ENCODE measurements at places on chromosomes 3 and 15.

- DNase-seq = no peak
These were observed 94.8 kb downstream of the CPN2 start for GRCh38 chr3:194256040-194256945.

- peak; percentile 71 for DNase-seq
These were observed 770.2 kb upstream of the ALCAM start for GRCh38 chr3:104596551-104596950.

DNA sequence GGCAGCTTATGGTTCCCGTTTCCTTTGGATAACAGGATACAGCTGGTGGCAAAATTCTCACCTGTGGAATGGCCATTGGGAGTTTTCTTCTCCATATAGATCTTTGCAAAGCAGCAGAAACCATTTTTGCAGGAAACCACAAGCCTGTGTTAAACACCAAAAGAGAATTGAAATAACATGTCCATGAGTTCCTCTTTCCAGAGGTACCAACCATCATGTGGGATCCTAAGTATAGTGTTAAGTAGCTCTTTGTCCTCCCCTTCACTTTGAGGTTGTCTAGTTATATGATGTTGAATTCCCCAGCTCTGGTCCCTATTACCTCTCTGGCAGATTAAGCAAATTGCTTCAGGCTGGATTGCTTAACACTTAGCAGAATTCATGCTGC, 94.9 kb downstream of the AKAP13 start:
- no peak for DNase-seq

GRCh38 chr3:170689296-170689829, 103.5 kb upstream of the SLC7A14 start:
- DNase-seq = no peak

GRCh38 chr3:168417016-168417415, 321.3 kb upstream of the GOLIM4 start:
- peak; percentile 72 for DNase-seq

- no peak for DNase-seq
These were observed 136.3 kb downstream of the NSMCE3 start for GRCh38 chr15:29133321-29133720.

- DNase-seq = no peak
These were observed 36.8 kb upstream of the POLG start for GRCh38 chr15:89371228-89372044.

DNA sequence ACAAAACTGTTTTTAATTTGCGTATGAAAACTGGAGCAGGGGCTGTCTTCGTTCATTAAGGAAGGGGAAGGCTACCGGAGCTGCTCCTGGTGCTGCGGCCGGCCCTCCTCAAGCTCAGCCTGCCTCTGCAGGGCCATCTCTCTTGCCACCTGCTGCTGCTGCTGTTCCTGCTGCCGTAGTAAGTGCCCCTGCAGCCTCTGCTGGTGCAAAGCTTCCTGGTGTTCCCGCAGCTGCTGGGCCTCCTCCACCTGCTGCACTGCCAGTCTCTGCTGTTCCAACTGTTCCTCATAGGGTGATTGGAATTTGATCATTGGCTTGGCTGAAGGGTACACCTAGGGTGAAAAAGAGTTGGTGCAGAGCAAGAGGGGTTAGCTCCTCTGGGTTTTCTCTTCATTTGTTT, 66.0 kb downstream of the GOLIM4 start:
- DNase-seq = peak; percentile 58

DNA sequence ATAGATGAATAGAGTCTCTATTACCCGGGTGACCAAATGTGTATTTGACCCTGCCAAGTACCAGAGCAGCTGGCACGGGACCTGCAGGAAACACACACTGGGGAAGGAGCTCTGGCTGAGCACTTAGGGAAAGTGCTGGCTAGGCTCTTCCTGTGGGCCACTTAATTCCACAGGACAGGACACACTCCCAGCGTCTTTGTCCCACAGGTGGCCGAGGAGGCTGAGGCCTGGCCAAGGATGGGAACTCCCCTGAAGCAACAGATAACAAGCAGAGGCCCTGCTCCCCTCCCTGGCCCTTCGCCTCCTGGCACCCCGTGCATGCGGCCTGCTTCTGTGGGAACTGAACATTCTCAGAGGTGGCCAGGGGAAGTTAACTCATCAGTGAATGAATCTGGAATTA, 180.8 kb downstream of the ATP10A start:
- DNase-seq = no peak

DNA sequence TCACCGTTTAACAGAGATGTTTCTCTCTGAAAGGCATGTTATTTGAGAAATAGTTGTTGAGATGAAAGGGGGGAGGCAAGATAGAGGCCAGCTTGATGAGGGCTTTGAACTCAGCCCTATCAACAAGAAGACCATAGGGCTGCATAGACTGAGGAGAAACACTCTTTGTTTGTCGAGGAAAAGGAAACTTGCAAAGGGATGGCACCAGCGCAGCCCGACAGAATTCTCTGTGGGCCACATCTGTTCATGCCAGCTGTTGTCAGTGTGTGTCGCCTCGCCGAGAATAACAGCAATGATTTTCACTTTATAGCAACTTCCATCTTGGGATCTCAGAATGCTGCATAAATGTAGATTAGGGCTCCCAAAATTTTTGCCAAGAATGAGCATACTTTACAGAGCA, 478.3 kb upstream of the TPRG1 start:
- no peak for DNase-seq

DNA sequence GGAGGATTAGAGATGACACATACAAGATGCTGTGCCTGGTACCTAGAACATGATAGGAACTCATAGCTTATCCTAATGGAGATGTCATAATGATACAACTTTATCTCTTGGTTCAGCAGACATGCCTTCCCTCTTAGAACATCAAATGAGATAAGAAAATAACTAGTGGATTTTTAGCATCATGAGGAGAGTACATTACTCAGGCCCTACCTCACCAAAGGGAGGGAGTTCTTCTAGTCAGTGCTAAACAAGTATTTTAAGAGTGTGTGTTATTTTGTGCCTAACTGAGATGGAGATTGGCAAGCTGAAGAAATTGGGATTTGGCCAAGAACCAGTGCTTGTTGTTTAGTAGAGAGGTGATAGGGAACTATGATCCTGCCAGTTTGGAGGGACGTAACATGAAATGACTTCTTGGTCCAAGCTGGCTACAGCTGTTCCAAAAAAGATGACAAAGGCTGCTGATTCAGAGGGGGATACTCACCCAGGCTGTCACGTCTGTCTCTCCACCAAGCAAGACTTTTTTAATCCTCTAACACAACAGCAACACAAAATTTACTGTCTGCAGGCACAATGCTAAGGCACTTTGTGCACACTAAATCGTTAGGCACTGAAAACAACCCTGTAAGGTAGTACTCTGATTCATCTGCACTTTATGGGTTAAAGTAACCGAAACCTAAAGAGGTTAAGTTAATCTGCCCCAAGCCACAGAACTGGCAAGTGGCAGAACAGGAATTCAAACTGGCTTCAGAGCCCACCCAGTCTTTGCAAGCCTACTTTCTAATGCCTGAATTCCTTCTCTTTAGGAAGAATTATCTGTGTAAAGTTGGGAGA, 126.5 kb downstream of the CMSS1 start:
- DNase-seq = no peak

GRCh38 chr3:9809239-9809614, 835 bp upstream of the TTLL3 start:
- DNase-seq = peak; percentile 44

DNA sequence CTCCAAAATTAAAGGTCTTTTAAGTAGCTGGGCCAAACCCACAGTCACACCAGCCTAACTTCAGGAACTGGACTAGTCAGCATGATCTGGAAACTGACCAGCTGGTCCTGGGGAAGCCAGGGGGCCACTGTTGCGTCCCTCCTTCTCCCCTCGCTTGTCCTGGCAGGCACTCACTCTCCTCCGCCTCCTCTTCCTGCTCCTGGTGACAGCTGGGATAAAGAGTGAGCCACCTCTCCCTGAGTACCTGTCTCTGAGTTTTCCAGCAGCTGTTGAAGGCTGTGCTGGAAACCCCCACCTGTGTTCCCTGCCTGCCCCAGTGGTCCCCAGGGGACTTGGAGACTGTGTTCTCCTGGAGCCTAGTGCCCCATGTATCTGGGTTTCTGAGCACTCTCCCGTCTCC, 56.0 kb downstream of the FGD5 start:
- DNase-seq = no peak

DNA sequence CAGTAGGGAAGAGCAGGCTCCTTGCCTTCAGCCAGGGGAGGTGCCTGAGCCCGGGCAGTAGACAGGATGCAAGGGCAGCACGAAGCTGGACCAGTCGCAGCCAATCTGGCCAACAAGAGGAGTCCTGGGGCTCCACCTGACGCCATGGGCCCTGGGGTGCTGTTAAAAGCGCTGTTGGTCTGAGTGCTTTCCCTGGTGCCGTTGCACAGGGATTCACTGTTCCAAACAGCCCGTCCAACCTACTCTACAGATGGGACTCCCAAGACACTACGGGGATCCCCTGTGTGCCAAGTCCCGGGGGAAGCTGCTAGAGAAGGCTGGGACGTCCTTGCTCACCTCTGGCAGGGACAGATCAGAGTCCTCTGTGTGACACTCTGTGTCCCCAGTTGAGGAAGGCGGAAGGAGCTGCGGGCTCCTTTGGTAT, 632 bp downstream of the CTSH start:
- DNase-seq = peak; percentile 50

- DNase-seq = no peak
These were observed 300.2 kb upstream of the CNTN6 start for GRCh38 chr3:792630-793029.

DNA sequence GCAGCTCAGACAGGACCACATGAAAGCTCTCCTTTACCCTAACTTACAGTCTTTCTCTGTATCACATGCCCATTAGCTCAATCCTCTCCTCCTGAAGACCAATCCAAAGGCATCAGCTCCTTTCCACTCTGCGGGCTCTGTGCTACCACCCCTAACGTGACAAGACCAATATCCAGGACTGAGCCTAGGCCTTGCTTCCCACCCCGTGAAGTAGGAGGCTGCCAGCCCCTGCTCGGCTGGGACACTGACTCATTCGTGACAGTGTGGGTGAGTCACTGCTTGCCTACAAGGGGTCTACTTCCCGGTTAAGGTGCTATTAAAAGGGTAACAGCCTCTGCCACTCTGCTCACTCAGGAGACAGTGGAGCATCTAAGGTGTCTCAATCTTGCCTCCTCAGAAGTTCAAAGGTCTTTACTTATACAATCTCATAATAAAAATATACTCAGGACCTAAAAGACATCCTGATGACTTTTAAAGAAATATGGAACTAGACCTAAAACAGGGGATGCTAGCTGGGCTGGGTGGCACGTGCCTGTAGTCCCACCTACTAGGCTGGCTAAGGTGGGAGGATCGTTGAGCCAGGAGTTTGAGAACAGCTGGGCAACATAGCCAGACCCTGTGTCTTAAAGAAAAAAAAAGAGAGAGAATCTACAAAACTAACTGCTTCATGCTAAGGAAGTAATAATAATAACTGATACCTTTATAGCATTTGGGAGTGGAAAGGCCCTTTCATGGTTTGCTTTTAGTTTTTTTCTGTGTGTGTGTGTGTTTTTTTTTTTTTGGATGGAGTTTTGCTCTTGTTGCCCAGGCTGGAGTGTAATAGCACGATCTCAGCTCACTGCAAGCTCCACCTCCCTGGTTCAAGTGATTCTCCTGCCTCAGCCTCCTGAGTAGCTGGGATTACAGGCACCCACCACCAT, 55.0 kb downstream of the TMEM44 start:
- peak; percentile 62 for DNase-seq

DNA sequence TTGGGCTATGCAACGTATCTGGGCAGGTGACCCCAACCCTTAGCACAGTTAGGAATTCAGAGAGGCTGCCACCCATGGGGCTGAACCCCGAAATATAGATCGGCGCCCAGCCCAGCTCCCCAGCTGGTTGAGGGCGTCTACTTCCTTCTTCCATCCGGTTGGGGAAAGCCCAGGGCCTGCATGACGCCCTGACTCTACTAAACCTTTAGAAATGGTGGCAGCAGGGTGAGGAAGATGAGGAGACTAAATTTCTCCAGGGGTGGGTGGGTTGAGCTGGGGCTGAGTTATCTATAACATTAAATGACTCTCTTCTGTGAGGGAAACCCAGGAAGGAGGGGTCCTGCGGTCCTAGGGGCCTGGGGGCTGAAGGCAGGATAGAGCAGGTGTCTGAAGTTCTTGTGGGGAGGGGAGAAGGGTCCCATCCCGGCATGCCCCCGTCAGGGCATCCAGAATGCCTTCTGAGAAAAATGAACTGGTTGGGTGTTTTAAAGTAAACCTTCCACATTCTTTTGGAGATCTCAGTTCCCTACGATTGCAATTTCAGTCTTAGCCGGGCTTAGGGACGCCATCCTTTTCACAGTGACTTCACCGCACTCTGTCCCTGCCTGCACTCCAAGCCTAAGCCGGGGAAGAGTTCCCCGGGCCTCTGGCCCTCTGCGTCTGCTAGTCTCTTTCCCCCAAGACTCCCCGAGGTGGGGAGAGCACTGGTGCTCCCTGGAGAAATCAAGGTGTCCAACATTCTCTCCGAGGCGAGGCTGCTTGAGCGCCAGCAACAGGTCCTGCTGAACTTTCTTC, 28.5 kb downstream of the NR2F2 start:
- DNase-seq = no peak

GRCh38 chr15:38242055-38242454, 10.6 kb upstream of the SPRED1 start:
- DNase-seq = peak; percentile 72

- no peak for DNase-seq
These were observed 51.5 kb downstream of the ITGA11 start for GRCh38 chr15:68380456-68380855.

- no peak for DNase-seq
These were observed 630 bp downstream of the CACNA2D2 start for GRCh38 chr3:50502584-50503423.

- peak; percentile 47 for DNase-seq
These were observed 10.1 kb downstream of the ARL14 start for GRCh38 chr3:160686955-160687535.

- DNase-seq = no peak
These were observed 60.5 kb upstream of the GLCE start for GRCh38 chr15:69099941-69100340.

GRCh38 chr3:68699541-68699940, 232.8 kb downstream of the TAFA4 start:
- DNase-seq = peak; percentile 0

- DNase-seq = peak; percentile 81
These were observed at the start of gene SV2B for GRCh38 chr15:91099995-91100813. Gene SV2B (plus strand): TSS chr15:91100257. CDS start chr15:91226264, 126,007 bp downstream.

- DNase-seq = no peak
These were observed 45.9 kb downstream of the TMEM45A start for GRCh38 chr3:100538339-100538706.

DNA sequence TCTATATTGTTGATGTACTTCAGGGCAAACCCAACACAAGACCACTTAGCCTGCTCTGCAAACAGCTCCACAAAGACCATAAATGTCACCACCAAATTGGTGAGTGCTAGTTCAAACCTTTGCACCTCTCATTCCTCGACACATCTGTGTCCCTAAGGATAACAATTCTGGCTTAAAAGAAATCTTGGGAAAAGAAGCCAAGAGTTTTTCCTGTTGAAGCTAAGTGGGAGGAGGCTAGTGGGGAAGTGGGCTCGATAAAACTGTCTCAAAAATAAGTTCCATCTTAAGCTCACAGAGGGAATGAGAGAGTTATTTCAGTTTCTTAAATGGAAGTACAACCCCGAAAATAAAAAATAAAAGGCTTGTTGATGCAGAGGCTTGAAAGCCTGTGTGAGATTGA, 40.4 kb upstream of the PRICKLE2 start:
- DNase-seq = no peak

- DNase-seq = no peak
These were observed 19.2 kb downstream of the P3H2 start for GRCh38 chr3:190101320-190102011.

GRCh38 chr3:172630316-172630715, 80.6 kb downstream of the NCEH1 start:
- no peak for DNase-seq

- DNase-seq = no peak
These were observed 193.6 kb downstream of the TP63 start for GRCh38 chr3:189824629-189825312.

GRCh38 chr3:185337231-185337816, 25.6 kb upstream of the MAP3K13 start:
- peak; percentile 76 for DNase-seq

GRCh38 chr3:190172751-190173150, 52.1 kb upstream of the P3H2 start:
- no peak for DNase-seq

Data from DMS53 (cell line).